Stimulated activated CD4-positive, alpha-beta T cell treated with anti-CD3 and anti-CD28 coated beads, Interleukin-2, amount 100 ng/mL, for 4 hours (primary cell): ENCODE measurements at places on chromosomes 3 and 15.

- no peak for DNase-seq
Observed at GRCh38 chr3:72176537-72177041, 391.6 kb upstream of the PROK2 start.

GRCh38 chr3:12990781-12991480 is 82.3 kb downstream of the IQSEC1 start:
- DNase-seq, result no peak

DNA sequence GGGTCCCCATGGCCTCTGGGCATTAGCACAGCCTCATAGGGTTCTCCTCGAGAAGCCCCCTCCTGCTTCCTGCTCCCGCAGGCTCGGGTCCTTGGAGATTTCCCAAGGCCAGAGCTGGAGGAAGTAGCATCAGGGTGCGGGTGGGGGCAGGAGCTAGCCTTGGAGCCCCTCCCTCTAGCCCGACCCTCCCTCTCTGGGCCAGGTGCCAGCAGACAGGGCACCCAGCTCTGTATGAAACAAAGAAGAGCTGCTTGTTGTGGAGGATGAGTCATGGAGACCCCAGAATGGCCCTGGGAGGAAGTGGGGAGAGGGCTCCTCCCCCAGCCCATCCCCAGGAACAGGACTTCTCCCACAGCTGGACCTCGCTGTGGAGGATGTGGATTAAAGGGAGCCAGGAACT is 29.2 kb downstream of the EPHB3 start:
- no peak for DNase-seq

- no peak for DNase-seq
Observed at GRCh38 chr15:65333148-65333820, 28.8 kb downstream of the RNU5B-1 start.

DNA sequence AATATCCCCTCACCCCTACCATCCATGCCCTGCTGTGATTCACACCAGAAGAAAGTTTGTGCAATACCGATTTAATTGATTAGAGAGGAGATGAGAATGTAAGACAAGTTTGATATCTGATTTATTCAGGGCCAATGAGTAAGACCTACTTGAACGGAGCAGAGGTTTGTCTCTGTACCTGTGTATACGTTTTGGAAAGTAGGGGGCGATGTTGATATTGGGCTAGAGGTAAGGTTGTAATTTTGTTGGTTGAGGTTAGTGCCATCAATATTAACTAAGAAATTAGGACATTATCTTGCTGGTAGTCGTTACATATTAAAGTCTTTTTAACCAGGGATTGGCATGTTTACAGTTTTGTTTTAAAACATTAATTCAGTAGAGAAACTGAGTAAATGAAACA is 20.5 kb downstream of the EAF2 start:
- DNase-seq, result no peak

DNA sequence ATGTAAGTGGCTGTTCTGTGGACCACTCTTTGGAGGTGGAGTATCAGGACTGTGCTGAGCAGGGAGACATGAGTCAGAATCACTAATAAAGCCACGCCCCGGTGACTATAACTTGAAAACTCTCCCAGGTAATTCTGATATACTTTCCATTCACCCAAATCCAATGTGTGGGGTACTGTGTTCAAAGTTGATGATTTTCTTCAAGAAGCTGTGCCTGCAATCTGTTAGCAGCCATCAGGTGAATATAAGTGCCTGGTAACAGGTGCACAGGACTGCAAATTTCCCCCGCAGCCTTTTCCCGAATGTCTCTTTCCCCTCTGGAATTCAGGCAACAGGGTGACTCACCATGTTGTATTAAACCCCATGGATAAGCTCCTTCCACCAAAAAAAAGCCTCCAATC is 17.0 kb downstream of the MAGI1 start:
- no peak for DNase-seq
